ENCODE measurements at places on chromosomes 4 and X.

- DNase-seq, result no peak
Measured at GRCh38 chr4:37978248-37978924, 18.2 kb downstream of the PTTG2 start.

GRCh38 chr4:189494407-189494806 lies 446.3 kb upstream of the FRG1 start:
- DNase-seq, result no peak

DNA sequence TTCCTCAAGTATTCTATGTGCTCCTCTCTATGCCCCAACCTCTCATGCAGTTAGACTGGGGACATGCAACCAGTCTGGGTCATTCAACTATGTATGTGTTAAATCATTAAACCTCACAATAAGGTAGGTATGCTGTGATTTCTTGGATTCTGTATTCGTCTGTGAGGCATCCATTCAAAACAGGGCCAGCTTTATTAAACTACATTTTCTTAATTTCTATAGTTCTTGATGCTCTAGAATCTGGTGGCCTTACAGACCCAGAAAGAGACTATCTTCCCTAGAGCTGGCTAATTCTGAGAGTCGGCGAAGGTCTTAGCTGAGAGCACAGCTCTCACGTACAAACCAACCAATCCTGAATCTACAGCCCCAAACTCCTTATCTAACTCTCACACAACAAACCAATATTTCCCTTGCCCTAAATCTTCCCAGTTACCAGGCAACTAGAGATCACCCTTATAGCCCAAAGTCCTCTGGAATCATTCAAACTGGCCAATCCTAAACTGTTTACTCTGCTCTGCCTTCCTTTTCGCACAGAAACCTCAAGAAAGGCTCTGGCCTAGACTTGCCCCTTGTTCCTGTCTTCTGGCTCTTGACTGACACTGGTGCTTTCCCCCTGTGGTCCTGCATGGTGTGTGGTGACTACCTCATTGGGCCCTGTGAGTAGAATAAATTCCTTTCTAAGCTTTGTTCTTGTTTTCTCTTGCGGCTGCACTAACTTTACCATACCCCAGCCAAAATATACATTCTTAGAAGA lies 203.5 kb upstream of the TET2 start:
- DNase-seq, result no peak

DNA sequence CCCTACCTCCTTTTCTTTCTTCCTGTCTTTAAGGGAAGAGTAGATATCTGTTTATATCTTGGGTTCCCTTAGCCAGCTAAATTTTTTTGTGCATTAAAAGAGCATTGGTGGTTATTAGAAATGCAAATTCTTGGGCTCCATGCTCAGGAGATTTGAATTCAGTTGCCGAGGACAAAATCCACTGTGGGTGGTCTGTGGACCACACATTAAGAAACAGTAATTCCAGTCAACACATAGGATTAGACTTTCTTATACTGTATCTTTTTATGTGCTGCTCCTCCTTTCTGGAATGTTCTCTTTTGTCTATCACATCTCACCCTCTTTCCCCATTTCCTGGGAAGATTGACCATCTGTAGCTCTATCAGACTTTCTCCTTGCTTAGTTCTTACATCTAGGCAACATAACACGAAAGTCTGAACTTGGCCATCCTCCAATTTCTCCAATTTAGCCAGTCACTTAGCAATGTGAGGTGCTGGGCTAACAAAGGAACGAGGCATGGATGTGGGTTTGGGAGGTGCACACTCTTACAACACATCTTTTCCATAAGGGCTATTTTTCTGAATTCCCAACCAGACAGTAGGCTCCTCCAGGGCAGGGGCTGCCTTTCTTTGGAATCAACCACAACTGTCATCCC lies 5.3 kb upstream of the PDLIM3 start:
- no peak for DNase-seq

- peak; percentile 67 for DNase-seq
Measured at GRCh38 chr4:15935504-15936402, 2.8 kb downstream of the FGFBP1 start.

GRCh38 chr4:14028862-14029261 lies 401.3 kb upstream of the BOD1L1 start:
- DNase-seq, result no peak

DNA sequence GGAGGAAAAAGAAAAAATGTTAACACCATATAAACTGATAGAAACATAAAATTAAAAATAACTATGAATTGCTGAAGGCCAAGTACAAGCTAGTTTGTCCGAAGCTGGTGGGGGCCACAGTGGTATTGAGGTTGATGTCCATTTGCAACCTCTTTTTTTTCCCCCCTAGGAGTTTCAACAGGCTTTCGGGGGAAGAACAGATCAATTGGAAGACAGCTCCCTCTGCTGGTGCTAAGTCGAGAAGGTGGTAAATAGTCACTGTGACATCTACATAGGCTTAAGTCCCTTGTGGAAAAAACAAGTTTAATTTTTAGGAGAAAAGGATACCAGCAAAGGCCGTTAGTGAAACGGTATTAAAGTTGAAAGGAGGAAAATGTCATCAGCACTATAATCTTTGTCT lies 115.7 kb upstream of the ZXDA start:
- DNase-seq, result peak; percentile 60

- DNase-seq, result peak; percentile 30
Measured at GRCh38 chr4:20684852-20685763, 15.2 kb upstream of the PACRGL start.

DNA sequence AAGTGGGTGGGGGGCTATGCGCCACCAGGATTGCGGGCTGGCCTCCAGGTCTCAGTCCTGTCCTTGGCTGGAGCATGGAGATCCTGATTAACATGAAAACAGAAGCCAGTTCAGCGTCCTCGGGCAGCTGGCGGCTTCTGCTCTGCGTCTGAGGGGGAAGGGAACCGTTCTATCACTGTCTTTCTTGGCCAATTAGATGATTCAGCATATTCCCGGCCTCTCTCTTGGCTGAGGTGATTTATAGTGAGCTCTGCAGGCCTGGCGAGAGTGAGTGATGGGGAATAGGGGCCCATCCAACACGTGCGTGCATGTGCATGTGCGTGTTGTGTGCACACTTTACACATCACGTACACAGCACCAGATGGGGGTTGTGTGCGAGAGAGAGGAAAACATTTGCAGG lies 145.8 kb upstream of the ATP6AP2 start:
- DNase-seq, result no peak

- no peak for DNase-seq
Measured at GRCh38 chr4:89653012-89653411, 183.9 kb downstream of the SNCA start.

DNA sequence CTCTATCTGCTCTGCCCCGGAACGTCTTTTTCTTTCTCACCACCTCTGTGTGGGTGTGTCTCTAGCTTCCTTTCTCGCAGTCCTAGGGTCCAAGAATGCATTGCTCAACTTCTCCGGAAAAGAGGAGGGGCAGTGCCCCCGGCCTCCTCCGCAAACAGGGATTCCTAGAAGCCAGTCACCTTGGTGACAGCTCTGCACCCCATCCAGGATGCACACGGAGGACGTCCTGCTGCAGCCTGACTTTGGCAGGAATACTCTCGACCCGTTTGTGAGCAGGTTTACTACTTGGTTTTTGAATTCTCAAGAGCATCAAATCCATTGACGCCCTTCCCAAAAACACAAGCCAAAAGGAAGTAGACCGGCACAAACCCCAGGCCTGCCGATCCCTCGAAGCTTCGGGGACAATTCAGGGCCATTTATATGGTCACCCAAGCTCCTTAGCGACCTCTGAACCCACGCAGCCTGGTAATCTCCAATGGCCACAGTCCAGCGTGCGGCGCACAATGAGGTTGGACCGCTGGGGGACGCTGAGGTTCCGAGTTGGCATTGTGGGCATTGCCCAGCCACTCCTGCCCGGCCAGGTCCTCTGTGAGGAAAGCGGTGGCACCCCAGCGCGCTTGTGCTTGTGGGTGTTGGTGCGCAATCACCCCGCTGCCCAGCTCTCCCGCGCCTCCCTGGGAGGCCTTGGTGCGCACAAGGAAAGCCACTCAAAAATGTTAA lies 9.8 kb downstream of the NKX3-2 start:
- no peak for DNase-seq

- no peak for DNase-seq
Measured at GRCh38 chrX:119003462-119003861, 29.0 kb downstream of the LONRF3 start.

GRCh38 chr4:17958181-17958580 lies 63.4 kb downstream of the LCORL start:
- DNase-seq, result no peak

GRCh38 chrX:133054761-133055405 lies 42.0 kb downstream of the USP26 start:
- DNase-seq, result no peak

- DNase-seq, result peak; percentile 74
Measured at GRCh38 chrX:139126493-139126892, 404.0 kb upstream of the F9 start.

- DNase-seq, result no peak
Measured at GRCh38 chr4:126800575-126801141, 832.1 kb upstream of the INTU start.

DNA sequence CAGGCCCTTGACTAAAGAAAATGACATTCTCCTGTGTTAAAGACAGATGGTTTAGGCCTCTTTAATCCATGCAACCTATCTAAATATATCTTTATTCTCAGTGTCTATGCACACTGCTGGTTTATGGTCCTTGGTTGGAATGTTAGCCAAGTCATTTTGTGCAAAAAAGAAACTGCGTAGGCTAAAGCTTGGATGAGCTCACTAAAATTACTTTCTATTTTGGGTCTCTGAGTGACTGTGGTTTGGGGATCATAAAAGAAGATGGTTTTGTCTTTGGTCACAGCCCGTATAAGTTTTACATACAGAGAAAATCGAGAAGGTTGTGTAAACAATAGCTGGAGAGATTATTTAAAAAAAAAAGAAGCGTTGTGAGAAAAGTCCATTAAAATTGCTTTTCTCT lies 443.6 kb downstream of the UBE2NL start:
- DNase-seq, result no peak

DNA sequence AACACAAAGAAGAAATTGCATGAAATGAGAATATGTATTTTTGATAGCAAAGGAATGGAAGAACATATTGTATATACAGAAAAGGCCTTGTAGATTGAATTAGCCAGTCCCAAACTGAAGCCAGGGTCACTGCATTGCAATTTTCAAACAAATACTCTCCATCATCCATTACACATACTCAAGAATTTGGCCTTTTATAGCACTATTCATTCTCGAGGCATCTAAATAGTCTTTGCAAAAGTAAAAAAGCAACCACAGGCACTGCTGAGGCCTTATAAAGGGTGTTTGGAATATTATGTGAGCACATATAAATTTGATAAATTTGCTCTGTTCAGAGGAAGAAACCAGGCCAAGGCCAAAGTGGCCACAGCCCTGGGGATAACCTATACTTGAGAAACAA lies 123.0 kb downstream of the ZNF827 start:
- no peak for DNase-seq

DNA sequence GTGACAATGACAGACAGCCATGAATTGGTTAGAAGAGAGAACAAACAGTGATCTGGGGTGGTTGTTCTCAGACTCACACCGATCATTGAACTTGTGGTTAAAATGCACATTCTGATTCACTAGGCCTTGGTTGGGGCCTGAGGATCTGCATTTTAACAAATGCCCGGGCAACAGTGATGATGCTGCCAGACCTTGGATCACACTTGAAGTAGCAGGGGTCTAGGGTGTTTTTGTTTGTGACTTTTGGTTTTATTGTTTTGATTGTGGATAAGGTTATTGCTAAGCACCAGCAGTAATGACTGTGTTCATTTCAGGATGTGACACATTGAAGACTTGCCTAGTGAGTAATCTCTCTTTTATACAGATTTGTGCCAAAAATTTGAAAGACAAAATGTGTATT lies 36.5 kb downstream of the TXLNG start:
- peak; percentile 72 for DNase-seq

- no peak for DNase-seq
Measured at GRCh38 chr4:5014007-5014682, 5.1 kb downstream of the CYTL1 start.

GRCh38 chr4:8913858-8914460 lies 42.3 kb upstream of the HMX1 start:
- DNase-seq, result no peak

DNA sequence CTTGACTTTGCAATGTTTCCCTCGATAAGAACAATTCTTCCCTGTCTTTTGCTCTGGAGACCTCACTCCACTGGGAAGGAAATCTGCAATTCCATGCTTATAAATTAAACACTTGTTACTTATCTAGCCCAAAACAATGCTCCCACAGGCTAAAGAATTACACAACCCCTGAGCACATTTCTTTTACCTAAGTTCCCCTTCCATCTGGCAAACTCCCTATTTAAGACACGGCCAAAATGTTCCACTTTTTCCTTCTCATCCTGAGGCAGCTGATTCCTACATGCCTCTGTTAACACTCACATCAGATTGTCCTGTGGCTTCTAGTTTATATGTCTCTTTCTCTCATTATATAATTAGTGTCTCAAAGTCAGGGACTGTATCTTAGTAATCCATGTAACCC lies 211.7 kb downstream of the COX18 start:
- DNase-seq, result no peak

- no peak for DNase-seq
Measured at GRCh38 chr4:111821342-111821741, 323.9 kb upstream of the FAM241A start.

GRCh38 chr4:184387351-184387750 lies 87.0 kb downstream of the IRF2 start:
- no peak for DNase-seq

- DNase-seq, result no peak
Measured at GRCh38 chrX:30065226-30065625, 150.1 kb upstream of the MAGEB2 start.

- peak; percentile 5 for DNase-seq
Measured at GRCh38 chrX:108261549-108262203, 170.1 kb downstream of the ATG4A start.

DNA sequence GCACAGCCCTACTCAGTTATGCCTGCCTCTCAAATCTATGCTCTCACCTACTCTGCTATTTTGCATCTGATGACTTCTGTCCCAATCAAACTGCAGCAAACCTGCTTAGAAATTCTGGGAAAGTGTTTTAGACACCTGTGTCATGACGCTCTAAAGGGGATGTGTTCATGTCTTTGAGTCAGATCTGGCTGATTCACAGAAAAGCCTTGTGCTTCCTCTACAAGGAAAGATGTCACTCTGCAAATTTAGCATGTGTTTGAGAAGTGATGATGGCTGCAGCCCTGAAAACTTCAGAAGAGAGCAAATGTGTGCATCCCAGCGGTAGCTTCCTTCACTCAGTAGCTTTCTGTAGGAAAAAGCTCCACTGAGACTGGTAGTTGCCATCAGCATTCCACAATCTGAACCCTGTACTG lies 235.4 kb downstream of the MGST2 start:
- no peak for DNase-seq

GRCh38 chr4:146477054-146477453 lies 44.7 kb downstream of the SLC10A7 start:
- peak; percentile 67 for DNase-seq

- DNase-seq, result no peak
Measured at GRCh38 chr4:94334476-94334875, 8.2 kb downstream of the HPGDS start.

GRCh38 chrX:125786316-125786715 lies 379.8 kb downstream of the DCAF12L2 start:
- DNase-seq, result no peak

- DNase-seq, result no peak
Measured at GRCh38 chr4:41683326-41683725, 65.2 kb downstream of the PHOX2B start.

- no peak for DNase-seq
Measured at GRCh38 chr4:55255179-55255578, 90.9 kb upstream of the SRD5A3 start.

- peak; percentile 59 for DNase-seq
Measured at GRCh38 chr4:98642991-98643426, 15.4 kb downstream of the TSPAN5 start.

GRCh38 chr4:7371210-7371941 lies 63.4 kb downstream of the PSAPL1 start:
- DNase-seq, result no peak

GRCh38 chr4:122884499-122884898 lies 37.9 kb downstream of the NUDT6 start:
- DNase-seq, result no peak
